ENCODE measurements at places on chromosomes 12 and 14.

DNA sequence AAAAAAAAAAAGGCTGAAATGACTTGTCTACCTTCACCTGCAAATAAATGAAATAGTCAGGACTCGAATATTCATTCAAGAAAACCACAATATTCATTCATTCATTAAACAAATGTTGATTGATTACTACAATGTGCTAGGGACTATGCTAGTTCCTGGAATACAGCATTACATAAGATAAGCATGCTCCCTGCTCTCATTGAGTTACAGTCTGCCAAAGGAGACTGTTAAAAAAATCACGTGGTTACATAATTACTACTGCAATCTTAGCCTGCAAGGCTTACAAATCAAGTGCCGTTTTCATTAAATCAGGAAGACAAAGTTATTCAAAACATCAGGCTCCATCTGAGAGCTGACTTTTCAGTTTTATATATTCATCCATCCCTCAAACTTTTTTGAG, 70.4 kb upstream of the RIC8B start:
- no peak for DNase-seq

DNA sequence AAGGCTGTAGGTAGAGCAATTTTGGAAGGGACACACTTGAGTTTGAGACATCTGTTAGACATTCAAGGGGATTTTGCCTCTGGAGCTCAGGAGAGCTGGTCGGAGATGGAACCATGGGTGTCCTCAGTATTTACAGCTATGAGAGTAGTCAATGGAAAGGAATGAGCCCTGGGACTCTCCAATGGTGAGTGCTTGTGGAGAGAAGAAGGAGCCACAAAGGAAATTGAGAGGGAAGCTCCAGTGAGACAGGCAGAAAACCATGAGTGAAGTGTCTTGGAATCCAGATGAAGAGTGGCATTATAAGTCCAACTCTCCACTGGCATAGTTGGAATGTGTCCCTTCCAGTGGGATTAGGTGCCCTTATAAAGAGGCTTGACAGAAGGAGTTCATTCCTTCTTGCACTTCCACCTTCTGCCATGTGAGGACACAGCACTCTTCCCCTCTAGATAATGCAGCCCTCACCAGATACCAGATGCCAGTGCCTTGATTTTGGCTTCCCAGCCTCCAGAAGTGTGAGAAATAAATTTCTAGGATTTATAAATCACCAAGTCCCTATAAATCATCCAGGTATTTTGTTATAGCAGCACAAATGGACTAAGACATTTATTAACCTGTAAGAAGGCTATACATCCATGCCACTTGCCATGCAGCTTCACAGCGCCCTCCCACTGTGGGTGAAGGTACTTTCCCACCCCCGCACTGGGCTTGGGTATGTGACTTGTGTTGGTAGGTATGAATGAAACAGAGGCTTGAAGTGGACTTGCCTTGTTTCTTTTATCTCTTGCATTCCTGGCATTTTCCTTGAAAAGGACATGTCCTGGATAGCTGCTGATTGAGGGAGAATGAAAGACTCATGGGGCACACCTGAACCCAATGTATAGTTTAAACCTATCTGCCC, 27.3 kb downstream of the LLPH start:
- no peak for DNase-seq

DNA sequence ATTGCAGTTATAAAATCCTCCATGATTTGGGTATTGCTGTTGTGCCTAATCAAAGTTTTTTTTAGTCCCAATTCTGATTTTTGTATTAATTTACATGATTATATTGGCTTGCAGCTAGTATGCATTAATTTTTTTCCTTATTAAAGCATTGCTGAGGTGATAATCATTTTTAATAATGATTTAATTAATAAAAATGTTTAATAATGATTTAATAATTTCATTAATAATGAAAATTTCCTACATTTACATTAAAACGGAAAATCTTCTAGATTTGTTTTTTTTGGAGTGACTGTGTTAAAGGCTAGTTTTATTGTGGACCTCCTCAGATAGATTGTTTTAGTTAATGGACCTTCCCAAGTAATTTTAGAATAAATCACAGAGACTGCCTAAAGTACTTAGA, 79.6 kb downstream of the CCDC91 start:
- no peak for DNase-seq

- DNase-seq, result no peak
Measured at GRCh38 chr12:7175493-7175892, 14.0 kb upstream of the PEX5 start.

DNA sequence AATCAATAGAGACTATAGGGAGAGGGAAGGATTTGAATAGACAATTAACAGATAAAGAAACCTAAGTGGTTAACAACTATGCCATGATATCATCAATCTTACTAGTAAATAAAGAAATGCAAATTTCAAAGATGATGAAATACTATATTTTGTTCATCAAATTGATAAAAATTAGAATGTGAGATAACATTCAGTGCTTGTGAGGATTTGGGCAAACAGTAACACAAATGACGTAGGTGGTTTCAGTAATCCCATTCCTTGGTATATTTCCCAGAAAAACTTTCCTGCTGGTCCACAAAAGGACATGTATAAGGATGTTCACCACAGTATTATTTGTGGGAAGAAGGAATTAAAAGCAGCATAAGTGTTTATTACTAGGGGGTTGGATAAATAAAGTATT, 136.0 kb downstream of the ERC1 start:
- DNase-seq, result no peak

DNA sequence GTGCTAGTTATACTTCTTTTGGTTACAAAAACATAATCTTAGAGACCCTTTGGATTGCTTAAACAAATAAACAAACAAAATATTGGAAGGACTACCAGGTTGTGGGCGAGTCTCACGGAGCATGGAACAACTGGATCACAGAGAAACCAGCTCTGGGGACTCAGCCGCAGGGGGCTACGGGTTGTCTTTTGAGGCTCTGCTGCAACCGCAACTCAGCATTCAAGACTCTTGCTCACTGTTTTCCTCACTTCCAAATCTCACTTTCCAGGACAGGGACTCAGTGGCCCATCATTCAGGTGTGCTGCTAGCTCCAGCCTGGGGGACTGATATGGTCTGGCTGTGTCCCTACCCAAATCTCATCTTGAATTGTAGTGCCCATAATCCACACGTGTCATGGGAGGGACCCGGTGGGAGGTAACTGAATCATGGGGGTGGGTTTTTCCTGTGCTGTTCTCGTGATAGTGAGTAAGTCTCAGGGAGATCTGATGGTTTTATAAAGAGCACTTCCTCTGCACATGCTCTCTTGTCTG, 14.0 kb upstream of the SERPINA4 start:
- DNase-seq, result no peak

DNA sequence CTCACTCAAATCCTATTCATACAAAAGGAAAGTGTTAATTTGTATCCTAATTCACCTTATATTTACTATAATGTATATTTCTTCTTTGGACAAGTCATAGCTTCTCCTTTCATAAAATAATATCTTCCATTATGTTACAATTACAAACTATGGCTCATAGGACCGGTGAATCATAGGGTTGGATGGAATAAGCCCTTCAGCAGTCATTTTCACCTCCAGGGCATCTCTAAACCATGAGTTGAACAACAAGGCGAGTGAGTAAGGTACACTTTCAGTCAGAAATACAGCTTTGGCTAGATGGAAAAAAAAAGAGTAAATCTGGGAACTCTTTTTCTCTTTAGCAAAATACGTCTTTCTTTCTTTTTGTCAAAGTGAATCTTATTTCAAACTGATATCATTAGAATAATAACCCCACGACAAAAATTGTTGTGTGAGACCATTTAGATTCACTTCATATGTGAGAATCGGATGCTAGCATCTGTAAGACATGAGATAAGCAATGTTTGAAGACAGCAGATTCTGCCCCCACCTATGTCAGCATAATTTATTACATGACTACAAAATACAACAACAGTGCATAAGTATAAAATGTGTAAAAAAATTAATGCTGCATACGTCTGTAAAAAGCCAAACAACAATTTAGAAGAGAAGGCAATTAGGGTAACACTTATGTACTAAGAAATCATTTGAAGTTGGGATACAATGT, 184.4 kb upstream of the SLC38A2 start:
- no peak for DNase-seq

GRCh38 chr12:85476756-85477155, 196.7 kb downstream of the ALX1 start:
- no peak for DNase-seq

DNA sequence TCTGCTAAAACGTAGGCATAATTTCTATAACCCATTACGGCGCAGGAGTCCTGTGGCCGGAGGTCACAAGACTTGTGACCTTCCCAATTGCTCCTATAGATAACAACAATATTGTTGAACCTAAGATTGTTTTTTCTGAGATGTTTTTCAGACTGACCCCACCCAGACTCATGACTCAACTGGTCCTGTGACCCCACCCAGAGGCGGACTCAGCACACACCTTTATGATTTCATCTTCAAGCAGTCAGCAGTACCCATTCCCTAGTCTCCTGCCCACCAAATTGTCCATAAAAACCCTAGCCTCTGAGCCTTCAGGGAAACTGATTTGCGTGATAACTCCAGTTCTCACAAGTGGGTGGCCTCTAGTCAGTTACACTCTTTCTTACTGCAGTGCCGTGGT, 5.9 kb upstream of the PPP4R3A start:
- no peak for DNase-seq

GRCh38 chr14:79136071-79137044, 966.2 kb downstream of the NRXN3 start:
- DNase-seq, result no peak

GRCh38 chr12:133181238-133181959, at the start of gene ZNF268:
ZNF268 (plus strand) TSS chr12:133181495; CDS start chr12:133181998, 503 bp downstream.
- DNase-seq, result peak; percentile 61

GRCh38 chr12:93484315-93484981, 17.1 kb downstream of the MRPL42 start:
- no peak for DNase-seq

DNA sequence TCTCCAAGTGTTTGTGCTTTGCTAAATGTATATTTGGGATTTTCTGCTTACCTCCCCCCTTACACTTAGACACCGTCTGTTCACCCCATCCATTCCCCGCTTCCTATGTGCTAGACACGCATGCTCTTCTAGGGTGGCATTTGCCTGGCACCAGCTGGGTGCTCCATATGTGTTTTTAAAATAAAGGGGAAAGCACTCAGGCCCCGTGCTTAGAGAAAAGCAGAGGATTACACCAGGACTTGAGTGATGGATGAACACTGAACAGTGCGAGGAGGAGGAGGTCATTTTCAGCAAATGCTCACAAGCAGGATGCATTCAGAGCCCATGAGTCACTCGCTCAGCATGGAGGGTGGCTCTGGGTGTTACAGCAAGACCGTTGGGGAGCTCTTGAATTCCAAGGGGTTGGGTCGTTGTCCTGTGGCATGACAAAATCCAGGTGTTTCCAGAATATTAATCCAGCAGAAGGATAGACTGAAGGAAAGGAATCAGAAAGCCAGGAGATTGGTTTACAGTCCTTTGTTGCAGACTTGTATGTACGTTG, 2.9 kb upstream of the BDKRB1 start:
- no peak for DNase-seq

GRCh38 chr12:86772696-86773095, 516.5 kb upstream of the MGAT4C start:
- no peak for DNase-seq

DNA sequence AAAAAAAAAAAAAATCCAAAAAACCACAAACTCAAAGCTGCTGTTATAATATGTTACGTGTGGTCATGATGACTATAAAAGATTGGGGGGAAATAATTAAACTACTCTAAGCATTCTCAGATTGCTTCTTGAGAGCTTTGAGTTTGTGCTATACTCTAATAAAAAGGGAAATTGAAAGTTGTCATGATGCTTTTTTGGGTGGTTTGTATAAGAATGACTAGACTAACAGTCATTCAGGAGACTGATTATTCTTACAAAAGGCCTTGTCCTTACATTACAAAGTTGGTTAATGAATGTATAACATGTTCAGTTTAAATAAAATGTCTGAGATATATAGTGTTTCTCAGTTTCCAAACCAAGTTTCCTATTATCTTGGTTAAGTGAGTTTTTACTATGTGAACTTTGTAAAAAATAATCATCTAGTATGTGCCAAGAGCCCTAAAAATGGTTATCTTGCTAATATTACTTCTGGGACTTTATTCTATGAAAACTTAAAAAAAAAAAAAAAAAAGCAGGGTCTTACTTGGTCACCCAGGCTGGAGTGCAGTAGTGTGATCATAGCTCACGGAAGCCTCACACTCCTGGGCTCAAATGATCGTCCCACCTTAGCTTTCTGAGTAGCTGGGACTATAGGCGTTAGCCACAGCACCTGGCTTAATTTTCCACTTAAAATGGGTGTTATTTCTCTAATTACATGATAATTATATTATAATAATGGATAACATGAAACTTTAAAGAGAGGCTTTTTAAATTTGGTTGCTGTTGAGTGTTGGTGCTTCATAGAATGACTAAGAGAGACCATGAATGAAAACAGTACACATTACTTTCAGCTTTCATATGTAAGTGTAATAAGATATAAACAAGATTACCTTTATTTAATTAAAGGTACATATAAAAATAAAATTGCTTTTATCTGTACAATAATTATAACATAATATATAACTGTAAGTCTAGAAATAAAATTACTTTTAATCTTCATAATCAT, 459.6 kb upstream of the RGS6 start:
- no peak for DNase-seq

- no peak for DNase-seq
Measured at GRCh38 chr12:120761519-120761934, 35.9 kb downstream of the ACADS start.

GRCh38 chr14:104155513-104155912, 17.1 kb downstream of the KIF26A start:
- no peak for DNase-seq

- no peak for DNase-seq
Measured at GRCh38 chr12:29223426-29223825, 74.3 kb downstream of the FAR2 start.

- DNase-seq, result no peak
Measured at GRCh38 chr12:5656836-5657235, 224.9 kb downstream of the NTF3 start.

DNA sequence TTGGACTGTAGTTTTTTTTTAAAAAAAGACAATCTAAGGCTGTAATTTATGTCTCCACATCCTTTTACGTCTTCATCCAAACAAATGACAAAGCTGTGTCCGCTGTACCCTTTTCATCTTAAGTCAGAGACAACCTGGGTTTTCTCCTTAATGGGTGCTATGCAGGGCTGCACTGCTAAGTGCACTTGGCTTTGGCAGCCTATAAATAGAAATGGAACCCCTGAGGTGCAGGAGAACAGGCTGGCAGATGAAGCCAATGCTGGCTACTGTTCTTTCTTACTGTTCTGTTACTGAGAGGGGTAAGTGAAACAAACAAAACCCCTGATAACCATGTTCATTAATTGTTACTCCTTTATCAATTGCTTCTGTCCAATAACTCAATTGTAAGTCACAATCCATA, 47.1 kb upstream of the KICS2 start:
- no peak for DNase-seq

DNA sequence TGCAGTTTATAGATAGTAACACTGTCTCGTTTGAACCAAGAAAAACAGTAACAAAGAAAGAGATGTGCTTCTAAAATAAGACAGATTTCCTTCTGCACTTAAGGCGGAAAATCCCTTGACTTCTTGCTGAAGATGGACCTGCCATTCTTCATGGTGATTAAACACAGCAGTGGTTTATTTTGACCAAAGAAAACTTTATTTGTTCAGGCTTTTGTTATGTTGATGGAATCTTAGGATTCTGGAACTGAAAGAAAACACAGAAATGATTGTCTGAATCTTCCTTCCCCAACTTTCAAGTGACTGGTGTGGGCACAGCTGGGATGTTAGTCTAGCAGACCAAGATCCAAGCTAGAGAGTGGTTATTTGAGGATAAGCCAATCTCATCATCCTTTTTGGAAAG, 72.2 kb downstream of the DACT1 start:
- no peak for DNase-seq

All from T-helper 22 cell (primary cell).